ENCODE measurements at places on chromosomes 11 and 22. TPM values are rescaled to one million over a fixed set of nuclear protein-coding genes. Genes with fewer than 3 reads are reported as not detected.

The OR5T3 gene
- not detected for total RNA-seq

DNA sequence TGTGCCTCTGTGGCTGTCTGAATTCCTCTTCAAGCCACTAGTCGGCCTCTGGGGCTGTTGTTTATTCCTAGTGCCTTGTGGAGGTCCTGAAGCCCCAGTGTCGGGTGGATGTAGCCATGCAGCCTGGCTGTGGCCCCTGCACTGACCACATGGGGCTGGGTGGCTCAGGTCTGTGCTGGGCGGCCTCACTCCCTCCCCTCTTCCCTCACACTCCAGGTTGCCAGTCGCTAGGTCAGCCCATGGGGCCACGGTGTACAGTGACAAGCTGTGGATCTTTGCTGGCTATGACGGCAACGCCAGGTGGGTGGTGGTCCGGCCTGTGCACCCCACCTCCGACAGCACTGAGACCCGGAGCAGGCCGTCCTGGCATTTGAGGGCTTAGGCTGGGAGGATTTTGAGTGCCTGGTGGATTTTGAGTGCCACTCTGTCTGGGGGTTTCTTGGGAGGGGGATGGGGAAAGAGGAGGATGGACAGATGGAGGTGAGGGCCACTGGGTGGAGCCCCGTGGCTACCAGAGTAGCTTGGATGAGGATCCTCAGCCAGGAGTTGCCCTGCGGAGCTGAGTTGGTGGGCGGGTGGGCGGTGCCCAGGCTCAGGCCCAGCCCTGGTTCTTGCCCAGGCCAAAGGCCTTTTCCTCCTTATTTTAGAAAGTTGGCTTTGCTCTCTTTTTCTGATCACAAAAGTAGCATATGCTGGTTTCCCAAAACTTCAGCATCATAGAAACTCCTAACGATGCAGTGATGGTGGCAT, 6.7 kb downstream of the LZTR1 start:
- DNase-seq: no peak

The APBB1 gene
- 37.2 TPM for total RNA-seq

- no peak for DNase-seq
Observed at GRCh38 chr22:43109921-43110443, 568 bp upstream of the BIK start.

- DNase-seq: no peak
Observed at GRCh38 chr11:123690485-123690884, 36.1 kb upstream of the SCN3B start.

- DNase-seq: no peak
Observed at GRCh38 chr11:110755941-110756340, 43.7 kb upstream of the ARHGAP20 start.

The DTX4 gene
- 13.0 TPM for total RNA-seq

DNA sequence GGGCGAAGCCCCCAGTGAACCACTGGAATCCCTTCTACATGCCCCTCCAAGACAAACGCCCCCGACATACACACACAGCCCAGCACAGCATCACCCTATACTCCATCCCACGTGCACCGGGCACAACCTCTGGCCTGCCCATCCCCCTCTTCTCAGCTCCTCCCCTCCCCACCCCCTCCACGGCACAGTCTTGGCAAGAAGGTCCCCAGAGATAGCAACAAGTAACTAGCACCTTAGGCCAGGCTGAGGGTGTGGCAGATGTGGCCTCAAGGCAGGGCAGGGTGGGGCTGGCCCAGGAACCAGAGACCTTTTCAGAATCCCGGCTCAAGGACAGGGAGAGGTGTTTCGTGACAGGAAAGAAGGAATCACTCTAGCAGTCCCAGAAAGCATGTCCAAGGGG, 54.3 kb downstream of the CYTH4 start:
- no peak for DNase-seq
